ENCODE measurements at places on chromosomes 6 and 20.

- DNase-seq = no peak
These were observed 135.3 kb downstream of the CDH4 start for GRCh38 chr20:61387204-61387953.

- no peak for DNase-seq
These were observed 190.4 kb upstream of the MCHR2 start for GRCh38 chr6:100184473-100184872.

- DNase-seq = no peak
These were observed 157.3 kb downstream of the DTNBP1 start for GRCh38 chr6:15505463-15505918.

DNA sequence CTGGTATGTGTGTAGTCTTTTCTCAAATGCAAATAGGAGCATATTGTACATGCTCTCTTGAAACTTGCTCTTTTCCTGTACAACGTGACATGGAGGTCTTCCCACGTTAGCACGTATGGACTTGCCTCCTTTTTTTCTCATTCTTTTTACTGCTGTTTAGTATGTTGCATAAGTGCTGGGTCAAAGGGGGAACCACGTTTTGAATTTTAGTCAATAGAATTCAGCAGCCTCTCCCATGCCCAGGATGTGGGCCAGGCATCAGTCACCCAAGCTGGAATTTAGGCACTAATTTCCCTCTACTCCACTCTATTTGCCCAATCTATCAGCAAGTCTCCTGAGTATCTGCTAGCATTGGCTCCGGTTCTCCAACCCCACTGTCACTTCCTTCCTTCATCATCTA is 41.5 kb upstream of the RNF24 start:
- DNase-seq = no peak

DNA sequence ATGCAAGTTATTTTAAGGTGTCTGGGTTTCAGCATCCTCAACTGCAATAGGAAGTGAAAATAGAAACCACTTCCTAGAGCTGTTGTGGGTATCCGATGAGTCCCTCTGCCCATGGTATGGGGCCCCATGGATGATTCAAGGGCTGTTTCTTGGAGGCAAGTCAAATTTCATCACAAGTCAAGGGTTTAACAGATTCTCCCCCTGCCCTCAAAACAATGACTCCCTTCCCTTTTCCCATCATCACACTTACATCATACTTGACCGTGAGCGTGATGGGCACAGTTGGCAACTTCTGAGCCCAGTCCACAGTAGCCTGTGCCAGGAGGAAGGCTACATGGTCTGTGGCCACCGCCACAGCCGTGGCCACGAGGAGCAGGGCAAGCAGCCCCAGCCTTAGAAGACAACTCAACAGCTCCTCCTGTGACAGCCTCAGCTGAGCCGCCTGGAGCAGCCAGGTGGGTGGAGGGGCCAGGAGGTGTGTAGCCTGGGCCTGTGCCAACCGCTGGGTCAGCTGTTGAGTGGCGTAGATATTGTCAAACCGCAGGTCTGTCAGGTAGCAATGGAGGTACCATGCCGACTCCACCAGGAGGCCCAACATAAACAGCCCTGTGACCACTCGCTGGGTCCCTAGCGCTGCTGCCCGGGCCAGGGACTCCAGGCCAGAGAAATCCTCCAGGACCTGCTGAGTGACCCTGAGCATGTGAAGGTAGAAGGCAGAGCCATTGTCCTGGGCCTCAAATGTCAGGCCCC is 5.2 kb downstream of the OCSTAMP start:
- no peak for DNase-seq

- no peak for DNase-seq
These were observed 148.0 kb downstream of the MANEA start for GRCh38 chr6:95725344-95725743.

DNA sequence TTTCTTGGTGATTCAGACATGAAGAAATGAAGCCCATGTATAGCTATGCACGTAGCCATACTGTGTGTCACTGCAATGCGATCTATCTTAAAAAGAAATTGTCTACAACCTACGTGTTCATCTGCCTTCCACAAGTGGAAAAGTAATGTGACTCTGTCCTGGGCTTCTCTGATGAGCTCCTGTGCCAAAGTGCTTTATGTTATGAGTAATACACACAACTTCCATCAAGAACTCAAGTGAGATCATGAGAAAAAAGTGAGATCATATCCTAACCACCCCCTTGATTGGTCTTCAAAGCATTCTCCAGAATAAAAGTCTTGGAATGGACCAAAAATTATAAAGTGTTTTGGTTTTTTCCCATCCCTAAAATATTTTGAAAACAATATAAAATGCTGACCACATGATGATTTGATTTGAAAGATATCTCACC is 114.3 kb downstream of the DST start:
- no peak for DNase-seq

GRCh38 chr6:101444717-101445116 is 51.2 kb downstream of the GRIK2 start:
- no peak for DNase-seq

DNA sequence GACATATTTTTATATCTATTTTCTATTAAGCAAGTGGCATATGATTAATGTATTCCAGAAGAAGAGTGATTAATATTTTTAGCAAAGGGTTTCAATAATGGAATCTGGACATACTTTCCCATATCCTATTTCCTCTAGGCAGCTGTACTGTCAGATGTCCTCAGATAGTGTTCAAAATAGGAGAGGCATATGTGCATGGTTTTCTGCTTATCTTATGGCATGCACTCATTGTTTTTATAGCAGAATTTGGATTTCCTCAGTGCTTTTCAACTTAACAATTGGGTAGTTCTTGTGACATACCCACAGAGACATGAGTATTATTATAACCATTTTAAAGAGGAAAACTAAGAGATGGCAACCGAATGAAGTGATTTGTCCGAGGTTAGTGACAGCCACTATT is 12.6 kb upstream of the SLC17A5 start:
- DNase-seq = no peak

- DNase-seq = no peak
These were observed 28.5 kb downstream of the C6orf15 start for GRCh38 chr6:31083742-31084354.

DNA sequence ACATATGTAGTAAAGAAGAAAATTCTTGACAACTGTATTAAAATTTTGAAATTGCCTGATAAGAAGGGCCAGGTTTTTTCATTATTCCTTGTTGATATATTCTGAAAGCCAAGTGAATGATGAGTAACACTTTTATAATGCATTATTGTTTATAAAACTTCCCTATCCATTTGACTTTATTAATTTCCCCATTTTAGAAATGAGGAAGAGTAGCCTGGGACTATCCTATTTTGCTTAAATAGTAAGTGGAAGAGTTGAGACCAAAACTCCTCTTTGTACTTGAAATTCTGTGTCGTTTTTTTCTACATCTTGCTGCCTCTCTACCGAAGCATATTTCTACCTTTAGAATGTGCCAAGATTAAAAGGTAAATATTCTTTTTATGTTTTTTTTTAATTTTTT is 39.7 kb downstream of the TRMT11 start:
- DNase-seq = no peak

DNA sequence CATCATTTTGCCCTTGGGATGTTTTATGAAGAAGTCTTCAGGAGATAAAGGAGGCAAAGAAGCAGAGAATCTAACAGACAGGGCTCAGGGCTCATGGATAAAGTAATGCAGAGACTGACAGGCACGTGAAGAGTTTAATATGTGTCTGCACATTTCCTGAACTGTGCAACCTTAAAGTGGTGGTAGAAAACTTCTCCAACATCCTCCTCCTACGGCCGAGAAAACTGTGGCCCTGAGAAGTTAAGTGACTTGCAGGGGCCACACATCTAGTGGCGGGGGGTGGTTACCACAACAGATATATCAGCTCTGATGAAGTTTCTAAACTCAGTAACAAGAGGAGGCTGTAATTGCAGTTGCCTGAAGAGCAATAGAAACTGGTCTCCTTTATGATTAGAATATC is 61.0 kb downstream of the SOBP start:
- DNase-seq = no peak

DNA sequence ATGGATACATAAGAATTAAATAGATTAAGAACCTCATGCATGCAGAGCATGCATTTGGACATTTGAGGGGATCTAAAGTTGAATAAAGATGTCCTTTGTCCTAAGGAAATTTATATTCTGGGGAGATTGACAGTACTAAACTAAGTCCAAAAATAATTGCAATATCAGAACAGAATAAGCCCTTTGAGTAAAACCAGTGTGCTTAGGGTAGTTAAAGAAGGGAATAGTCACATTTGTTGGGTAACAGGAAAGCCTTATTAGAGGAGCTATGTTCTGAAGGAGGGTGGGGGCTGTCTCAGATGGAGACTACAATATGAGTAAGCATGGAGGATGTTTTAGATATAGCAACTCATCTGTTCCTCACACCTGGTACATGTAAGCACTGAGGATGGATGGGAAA is 35.8 kb downstream of the CDC5L start:
- DNase-seq = no peak

- no peak for DNase-seq
These were observed 712 bp downstream of the RXRB start for GRCh38 chr6:33199687-33200218.

GRCh38 chr20:23520185-23520584 is 29.3 kb downstream of the CST8 start:
- no peak for DNase-seq

GRCh38 chr6:2863901-2864300 is 22.2 kb upstream of the SERPINB1 start:
- DNase-seq = no peak

DNA sequence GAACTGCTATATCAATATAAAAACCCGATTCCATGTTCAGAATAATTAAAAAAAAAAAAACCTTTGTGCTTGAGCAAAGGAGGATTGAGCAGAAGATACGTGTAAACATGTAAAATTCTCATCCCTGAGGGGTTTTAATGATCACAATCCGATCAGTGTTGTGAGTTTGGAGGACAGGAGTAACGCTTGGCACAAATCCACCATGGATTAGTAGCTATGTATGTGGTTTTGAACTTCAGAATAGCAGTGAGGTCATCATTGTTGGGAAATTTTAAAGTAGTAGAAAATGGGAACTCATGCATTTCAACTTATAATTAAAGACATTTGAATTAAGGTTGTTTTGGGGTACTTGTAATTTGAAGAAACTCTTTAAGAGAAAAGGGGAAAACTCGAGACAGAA is 203.2 kb downstream of the RPS12 start:
- no peak for DNase-seq

DNA sequence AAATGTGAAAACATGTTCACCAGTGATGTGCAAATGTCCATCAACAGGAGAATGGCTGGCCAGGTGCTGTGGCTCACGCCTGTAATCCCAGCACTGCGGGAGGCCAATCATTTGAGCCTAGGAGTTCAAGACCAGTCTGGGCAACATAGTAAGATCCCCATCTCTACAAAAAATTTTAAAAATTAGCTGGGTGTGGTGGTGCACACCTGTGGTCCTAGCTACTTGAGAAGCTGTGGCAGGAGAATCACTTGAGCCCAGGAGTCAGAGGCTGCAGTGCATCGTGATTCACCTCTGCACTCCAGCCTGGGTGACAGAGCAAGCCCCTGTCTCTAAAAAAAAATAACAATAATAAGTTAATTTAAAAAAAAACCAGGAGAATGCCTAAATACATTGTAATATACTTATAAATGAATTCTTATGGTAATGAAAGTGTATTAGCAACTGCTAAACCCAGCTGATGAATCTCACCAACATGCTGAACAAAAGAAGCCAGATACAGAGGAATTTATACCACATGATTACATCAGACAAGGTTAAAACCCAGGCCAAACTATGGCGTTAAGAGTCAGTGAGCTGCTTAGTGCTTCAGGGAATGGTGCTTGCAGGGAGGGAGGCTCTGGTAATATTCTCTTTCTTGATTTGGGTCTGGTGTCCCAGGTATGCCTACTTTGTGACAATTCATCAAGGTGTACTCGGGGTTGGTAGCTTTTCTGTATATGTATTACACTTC is 36.4 kb downstream of the RPP40 start:
- DNase-seq = no peak

- no peak for DNase-seq
These were observed 83.0 kb downstream of the MAP7 start for GRCh38 chr6:136467186-136467585.

DNA sequence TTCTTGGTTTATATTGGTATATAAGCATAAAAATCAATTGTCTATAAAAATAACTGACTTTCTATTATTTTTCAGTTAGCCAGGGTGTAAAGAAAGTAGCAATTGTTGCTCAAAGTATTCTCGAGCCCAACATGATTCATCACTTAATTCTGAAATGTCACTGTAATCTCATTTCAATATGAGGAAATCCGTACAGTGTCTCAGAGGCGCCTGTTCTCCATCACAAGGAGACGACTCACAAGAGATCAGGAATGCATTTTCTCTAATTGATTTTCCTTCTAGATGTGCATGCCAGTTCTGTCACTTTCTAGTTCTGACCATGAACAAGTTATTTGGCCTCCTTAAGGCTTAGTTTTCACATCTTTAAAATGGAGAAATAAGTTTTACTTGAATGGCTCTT is 753.1 kb downstream of the MAFB start:
- no peak for DNase-seq

DNA sequence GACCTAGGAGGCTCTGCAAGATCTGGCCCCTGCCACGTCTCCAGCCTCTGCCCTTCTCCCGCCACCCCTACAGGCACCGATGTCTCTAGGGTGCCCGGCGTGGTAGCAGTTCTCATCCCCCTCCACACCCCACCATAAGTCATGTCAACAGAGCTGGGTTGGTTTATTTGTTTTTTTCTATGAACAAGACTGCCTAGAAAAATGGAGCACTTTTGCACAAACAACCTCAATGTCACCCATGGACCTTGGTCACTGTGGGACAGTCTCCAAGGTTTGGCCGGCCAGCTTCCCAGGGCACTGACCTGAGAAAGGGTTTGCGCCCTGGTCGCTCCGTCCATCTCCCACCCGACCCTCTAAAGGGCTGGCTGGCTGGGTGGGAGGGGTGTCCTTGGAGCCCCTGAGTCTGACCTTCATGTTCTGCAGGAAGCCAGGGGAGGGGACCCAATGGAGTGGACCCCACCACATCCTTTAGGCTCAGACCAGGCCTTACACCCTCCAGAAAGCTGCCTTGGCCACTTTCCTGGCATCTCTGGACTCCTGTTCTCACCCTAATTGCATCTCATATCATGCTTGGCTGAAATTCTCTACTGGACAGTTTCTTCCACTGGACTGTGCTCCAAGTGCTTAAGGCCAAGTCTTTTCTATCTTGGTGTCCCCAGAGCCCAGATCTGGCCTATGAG is 104.8 kb upstream of the PTPN1 start:
- DNase-seq = no peak

DNA sequence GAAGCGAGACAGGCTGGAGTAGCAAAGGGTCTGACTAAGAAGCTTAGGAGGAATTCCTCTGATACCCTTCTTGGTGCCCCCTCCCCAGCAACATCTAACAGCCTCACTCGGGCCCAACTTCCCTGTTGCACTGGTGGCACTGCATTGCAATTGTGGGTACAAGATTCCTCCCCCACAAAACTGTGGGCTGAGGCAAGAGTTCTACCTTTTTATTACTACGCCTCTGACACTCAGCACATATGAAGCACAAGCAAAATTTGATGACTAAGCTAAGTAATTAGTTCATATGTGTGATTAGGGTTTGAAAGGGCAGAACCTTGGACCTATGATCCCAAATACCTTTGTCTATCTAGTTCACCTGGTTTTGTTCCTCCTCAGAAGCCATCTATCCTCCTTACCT is 83.5 kb downstream of the ZHX3 start:
- DNase-seq = no peak

All from cortex of kidney (tissue), 1 donor.